Liver (tissue), 10 donors: ENCODE measurements at places on chromosomes 12 and 14. TPM values are rescaled to one million over a fixed set of nuclear protein-coding genes. Genes with fewer than 3 reads are reported as not detected.

GSKIP gene
- polyA plus RNA-seq: 12.1 TPM

DNA sequence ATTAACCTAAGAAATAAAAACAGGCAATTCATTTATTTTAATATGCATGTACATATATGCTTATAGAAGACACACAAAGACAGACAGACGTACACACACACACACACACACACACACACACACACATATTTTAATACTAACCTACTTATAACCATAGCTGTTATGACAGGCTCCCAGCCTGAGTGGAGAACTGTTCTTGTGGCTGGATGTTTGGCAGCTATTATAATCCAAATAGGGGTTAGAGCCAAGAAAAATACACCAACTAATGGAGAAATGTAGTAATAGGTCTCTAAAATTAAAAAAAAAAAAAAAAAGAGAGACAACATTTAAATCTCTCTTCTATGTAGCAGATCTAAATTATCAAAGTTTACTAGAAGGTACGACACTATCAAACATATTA is 91.8 kb downstream of the SLC41A2 start:
- no peak overlapping the region for H3K27ac ChIP-seq
- DNase-seq: no peak
- no peak overlapping the region for H3K4me3 ChIP-seq
- no peaks in the 10 kb centered on the region for H3K36me3 ChIP-seq
- peaks cover 3% of the 10 kb centered on the region for H3K4me1 ChIP-seq
- H3K27me3 ChIP-seq: no peaks in the 10 kb centered on the region

ACYP1 gene
- 3.1 TPM for polyA plus RNA-seq

EGLN3 gene
- polyA plus RNA-seq: 1.3 TPM

DNA sequence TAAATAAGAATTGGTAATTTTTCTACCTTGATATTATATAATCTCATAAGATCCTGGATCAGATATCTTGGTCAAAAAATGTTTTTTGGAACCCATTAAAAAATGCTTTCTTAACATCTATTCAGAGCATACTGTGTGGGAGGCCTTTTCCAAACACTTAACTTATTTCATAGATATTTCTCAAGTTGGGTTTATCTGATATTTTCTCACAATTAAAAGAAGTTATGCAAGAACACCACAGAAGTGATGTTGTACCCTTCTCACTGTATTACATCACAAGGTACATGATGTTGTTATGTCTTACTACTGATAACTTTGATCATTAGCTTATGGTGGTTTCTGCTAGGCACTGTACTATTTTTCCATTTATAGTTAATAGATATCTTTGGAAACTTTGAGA is 23.4 kb upstream of the PRPF39 start:
- no peaks in the 10 kb centered on the region for H3K36me3 ChIP-seq
- DNase-seq: no peak
- H3K27ac ChIP-seq: no peak overlapping the region
- no peak overlapping the region for H3K4me3 ChIP-seq
- H3K4me1 ChIP-seq: peaks cover 3% of the 10 kb centered on the region
- no peaks in the 10 kb centered on the region for H3K27me3 ChIP-seq

GRCh38 chr14:76654573-76655108 is 106.6 kb upstream of the VASH1 start:
- no peaks in the 10 kb centered on the region for H3K4me1 ChIP-seq
- no peak overlapping the region for H3K27ac ChIP-seq
- no peak overlapping the region for H3K4me3 ChIP-seq
- H3K36me3 ChIP-seq: no peaks in the 10 kb centered on the region
- no peak for DNase-seq

DNA sequence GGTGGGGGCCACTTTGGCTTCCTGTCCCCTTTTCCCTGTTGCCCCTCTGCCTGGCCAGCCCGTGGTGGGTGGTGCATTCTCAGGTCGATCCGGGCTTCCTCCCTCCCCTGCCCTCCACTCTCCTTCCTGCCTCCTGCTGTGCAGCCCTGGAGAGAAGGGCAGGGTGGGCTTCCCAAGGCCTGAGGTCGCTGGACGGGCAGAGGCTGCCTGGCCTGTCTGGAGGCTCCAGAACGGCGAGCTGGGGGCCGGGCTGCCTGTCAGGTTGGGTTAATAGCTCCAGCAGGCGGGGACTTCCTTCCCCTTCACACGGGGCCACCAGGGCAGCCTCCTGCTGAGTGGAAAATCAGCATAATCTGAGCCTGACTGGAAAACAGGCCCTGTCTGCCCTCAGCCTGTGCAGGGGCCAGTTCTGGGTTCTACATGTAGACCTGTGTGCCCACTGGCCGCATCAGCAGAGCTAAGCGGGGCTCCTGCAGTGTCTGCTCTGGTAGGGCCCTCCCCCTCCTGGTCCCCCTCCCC is 11.3 kb downstream of the KIF26A start:
- no peak overlapping the region for H3K27ac ChIP-seq
- no peak for DNase-seq
- no peaks in the 10 kb centered on the region for H3K4me1 ChIP-seq
- H3K4me3 ChIP-seq: no peak overlapping the region
- no peaks in the 10 kb centered on the region for H3K36me3 ChIP-seq
- no peaks in the 10 kb centered on the region for H3K27me3 ChIP-seq

GRCh38 chr12:20852649-20853048 is 42.1 kb downstream of the SLCO1B3 start:
- H3K27ac ChIP-seq: no peak overlapping the region
- DNase-seq: no peak
- no peak overlapping the region for H3K4me3 ChIP-seq
- no peaks in the 10 kb centered on the region for H3K27me3 ChIP-seq
- no peaks in the 10 kb centered on the region for H3K36me3 ChIP-seq

DNA sequence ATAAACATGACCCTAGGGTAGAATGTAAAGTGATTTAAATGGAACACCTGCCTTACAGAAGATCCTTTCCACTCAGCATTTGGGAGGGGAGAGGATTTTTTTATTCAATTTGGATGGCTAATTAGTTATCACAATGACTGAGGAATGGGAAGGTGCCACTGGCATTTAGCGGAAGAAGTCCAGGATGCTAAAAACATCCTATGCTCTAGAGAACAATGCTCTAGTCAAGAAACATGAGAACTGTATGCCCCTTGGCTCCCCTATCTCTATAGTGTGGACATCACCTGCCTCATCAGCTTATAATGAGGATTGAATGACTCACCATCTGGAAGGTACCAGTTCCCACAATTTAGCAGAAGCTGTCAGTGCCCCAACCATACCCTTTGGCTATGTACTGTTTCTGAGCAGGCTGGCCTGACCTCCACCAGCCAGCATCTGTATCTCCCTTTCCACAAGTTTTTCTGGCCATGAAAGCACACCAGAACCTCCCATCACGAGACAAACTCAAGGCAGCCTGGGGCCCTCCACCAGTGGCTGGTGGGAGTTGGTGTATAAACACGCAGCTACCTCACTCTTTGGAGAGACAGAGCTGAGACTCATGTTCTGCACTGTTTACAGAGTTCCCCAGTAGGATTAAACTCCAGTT is 109.7 kb upstream of the VASH1 start:
- no peak overlapping the region for H3K27ac ChIP-seq
- DNase-seq: no peak
- H3K27me3 ChIP-seq: no peaks in the 10 kb centered on the region
- no peaks in the 10 kb centered on the region for H3K36me3 ChIP-seq

DNA sequence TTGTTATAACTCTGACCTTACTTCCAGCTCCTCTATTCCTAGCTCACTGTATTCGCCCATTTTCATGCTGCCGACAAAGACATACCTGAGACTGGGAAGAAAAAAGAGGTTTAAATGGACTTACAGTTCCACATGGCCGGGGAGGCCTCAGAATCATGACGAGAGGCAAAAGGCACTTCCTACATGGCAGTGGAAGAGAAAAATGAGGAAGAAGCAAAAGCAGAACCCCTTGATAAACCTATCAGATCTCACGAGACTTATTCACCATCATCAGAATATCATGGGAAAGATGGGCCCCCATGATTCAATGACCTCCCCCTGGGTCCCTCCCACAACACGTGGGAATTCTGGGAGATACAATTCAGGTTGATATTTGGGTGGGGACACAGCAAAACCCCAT is 14.5 kb upstream of the PHC1 start:
- H3K36me3 ChIP-seq: no peaks in the 10 kb centered on the region
- no peak overlapping the region for H3K27ac ChIP-seq
- no peak for DNase-seq
- H3K4me3 ChIP-seq: no peak overlapping the region
- H3K4me1 ChIP-seq: no peaks in the 10 kb centered on the region

GRCh38 chr12:32369202-32369601 is 30.2 kb upstream of the FGD4 start:
- H3K4me3 ChIP-seq: no peak overlapping the region
- DNase-seq: no peak
- H3K27me3 ChIP-seq: no peaks in the 10 kb centered on the region
- H3K4me1 ChIP-seq: peaks cover 3% of the 10 kb centered on the region
- H3K27ac ChIP-seq: no peak overlapping the region

C12orf50 gene
- polyA plus RNA-seq: not detected

SLCO1B3 gene
- polyA plus RNA-seq: 260 TPM

DNA sequence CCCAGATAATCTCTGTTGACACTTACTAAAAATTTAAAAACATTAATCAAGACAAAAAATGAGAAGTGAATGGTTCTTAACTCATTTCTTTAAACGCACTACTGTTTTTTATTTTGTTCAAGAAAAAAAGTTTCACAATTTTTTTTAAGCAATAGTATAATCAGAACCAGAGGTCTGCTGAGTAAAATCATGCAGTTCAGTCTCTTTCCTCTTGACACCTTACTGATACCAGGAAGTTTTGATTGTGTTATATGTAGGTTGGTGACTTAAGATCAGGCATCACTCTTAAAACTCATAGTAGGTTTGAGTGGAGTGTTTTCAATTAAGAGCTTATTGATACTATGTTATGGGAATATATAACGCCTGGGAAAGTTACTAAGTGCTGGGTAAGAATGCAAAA is 121.4 kb downstream of the TRMT5 start:
- no peaks in the 10 kb centered on the region for H3K27me3 ChIP-seq
- no peak overlapping the region for H3K27ac ChIP-seq
- H3K4me3 ChIP-seq: no peak overlapping the region
- no peaks in the 10 kb centered on the region for H3K36me3 ChIP-seq
- DNase-seq: no peak

- no peak for DNase-seq
- H3K4me1 ChIP-seq: no peaks in the 10 kb centered on the region
- no peak overlapping the region for H3K27ac ChIP-seq
- H3K4me3 ChIP-seq: no peak overlapping the region
Observed at GRCh38 chr14:103472939-103473338, 49.7 kb downstream of the CKB start.

SLC8A3 gene
- 0.05 TPM for polyA plus RNA-seq

AGAP2 gene
- 0.28 TPM for polyA plus RNA-seq
